Stimulated activated CD4-positive, alpha-beta T cell treated with anti-CD3 and anti-CD28 coated beads, Interleukin-4, amount 100 ng/mL, for 24 hours (primary cell): ENCODE measurements at places on chromosomes 3 and 15.

GRCh38 chr3:17076940-17077605 is 192.3 kb downstream of the PLCL2 start:
- no peak for DNase-seq

GRCh38 chr3:98874602-98875249 is 26.8 kb downstream of the DCBLD2 start:
- DNase-seq, result no peak

- DNase-seq, result no peak
Measured at GRCh38 chr3:61925721-61926120, 364.4 kb downstream of the PTPRG start.

- no peak for DNase-seq
Measured at GRCh38 chr3:34919025-34919424, 720.3 kb upstream of the ARPP21 start.

DNA sequence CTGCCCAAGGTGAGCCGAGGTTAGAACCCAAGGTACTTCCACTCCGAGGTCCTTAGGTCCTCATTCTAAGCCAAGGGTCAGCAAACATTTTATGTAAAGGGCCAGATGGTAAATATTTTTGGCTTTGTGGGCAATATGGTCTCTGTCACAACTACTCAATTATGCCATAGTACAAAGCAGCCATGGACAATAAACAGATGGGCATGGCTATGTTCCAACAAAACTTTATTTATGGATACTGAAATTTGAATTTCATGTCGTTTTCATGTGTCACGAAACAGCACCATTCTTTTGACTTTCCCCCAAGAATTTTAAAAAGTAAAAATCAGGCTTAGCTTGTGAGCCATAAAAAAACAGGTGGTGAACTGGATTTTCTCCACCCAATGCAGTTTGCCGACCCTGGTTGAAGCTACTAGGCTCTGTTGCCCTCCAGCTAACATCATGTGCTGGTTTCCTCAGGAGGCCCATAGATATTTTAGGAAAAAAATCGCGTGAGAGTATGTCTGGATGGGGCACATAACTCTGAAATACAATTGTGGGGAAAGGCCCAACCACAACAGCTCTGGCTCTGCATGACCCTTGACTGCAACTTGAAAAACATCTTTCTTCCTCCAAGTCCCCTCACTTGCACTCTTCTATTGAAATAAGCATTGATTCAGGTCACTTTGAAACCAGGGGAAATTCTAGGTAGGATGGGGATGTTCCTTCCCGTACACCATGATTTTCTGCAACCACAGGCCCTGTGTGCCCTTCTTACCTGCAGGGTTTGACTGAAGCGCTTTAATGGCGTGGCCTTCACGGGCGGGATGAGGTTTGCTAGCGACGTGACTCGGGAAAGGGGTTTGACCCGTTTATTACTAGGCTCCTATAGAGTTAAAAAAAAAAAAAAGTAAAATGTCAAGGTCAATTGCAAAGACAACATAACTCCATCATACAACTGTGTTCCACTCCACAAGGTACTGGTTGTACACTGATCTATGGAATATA is 28.5 kb downstream of the ARHGEF3 start:
- DNase-seq, result no peak

- DNase-seq, result peak; percentile 76
Measured at GRCh38 chr3:115814778-115815380, 191.6 kb downstream of the GAP43 start.

DNA sequence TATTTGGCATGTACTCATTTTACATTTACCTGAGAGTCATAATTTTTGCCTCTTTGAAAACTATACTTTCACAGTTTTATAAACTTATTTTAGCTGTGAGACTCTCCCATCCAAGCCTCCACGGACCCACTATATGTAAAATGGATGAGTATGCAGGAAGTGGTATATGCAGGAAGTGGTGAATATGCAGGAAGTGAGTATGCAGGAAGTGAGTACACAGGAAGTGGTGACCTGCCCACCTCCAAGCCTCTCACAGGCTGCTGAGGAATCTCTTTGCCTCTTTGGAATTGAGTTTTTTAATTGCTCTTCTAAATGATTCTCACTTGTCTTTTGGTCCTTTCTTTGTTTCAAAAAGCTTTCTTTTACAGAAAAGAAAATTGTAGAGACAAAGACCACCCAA is 85.2 kb downstream of the KBTBD8 start:
- DNase-seq, result peak; percentile 60

- DNase-seq, result no peak
Measured at GRCh38 chr15:94252906-94253491, 21.6 kb downstream of the MCTP2 start.

GRCh38 chr3:149388531-149389417 is 11.3 kb upstream of the TM4SF1 start:
- DNase-seq, result no peak

DNA sequence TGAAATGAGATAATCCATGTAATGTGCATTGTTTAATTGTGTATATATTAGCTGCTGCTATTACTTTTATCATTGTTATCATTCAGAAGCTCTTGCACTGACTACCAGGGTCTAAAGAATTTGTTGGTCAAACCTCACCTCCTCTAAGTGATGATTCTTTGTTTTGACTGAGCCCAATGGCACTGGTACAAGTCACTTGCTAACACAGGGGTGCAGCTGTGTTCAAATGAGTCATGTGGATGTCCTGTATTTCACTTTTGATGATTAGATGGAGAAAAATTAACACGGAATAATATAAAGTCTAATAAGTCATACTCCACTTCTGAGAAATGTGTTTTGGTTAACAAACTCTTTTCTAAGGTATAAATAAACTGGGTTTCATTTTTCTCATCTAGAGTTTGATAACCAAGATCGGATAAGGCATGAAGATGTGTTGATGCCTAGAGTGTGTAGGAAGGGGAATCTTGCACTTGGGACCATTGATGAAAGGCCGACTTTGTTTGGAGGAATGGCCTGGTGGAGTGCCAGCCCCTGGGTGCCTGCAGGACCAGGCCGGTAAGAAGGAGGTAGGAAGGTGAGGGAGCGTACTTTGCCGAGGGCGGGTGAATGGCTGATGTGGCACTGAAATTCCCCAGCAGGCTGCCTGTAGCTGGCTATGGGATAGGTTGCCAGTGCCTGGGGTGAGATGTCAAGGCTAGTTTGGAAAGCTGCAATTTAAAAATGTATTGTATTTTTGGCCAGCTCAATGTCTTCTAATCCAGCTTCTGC is 244.7 kb upstream of the ZPLD1 start:
- no peak for DNase-seq

DNA sequence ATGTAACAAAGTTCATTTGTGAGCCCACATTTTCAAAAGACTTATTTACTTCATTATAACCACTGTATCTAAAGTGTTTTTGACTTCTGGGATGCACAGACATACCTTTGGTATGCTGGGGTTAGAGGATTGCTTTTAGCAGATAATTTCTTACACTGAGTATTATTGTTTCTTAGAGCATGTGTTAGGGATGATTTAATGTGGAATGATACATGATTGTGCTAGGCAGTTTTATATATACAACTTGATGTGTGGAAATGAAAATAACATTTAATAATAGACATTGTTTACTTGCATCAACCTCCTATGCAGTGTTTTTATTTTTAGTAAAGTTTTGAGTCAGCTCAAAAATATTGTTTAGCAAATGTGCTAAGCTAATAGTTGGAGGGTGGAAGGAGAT is 3.4 kb downstream of the KIF23 start:
- no peak for DNase-seq

DNA sequence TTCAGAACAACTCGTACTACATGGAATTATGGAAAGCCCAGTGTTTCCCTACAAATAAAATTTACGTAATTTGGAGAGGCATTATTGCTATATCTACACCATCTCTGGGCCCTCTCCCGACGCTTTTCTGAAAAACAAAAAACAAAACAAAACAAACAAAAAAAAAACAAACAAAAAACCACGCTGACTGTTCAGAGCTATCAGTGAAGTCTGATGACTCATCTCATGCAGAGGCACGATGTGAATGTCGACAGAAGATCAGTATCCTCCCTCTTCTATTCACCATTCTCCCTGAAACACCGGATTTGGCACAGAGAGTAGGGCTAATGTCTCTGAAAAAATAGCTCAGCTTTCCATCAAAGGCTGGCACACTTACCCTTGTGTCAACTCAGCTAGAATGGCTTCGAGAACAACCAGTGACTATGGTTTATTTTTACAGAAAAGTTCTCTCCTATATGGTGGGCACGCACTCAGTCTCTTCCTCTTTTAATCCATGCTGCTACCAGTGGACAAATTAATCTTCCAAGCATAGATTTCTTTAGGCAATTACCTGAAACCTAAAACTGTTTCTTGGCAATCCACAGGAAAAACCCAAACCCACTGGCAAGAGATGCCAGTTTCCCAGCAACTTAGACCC is 1.5 kb downstream of the CRBN start:
- no peak for DNase-seq

GRCh38 chr3:149356630-149357029 is 20.8 kb downstream of the TM4SF1 start:
- DNase-seq, result no peak

DNA sequence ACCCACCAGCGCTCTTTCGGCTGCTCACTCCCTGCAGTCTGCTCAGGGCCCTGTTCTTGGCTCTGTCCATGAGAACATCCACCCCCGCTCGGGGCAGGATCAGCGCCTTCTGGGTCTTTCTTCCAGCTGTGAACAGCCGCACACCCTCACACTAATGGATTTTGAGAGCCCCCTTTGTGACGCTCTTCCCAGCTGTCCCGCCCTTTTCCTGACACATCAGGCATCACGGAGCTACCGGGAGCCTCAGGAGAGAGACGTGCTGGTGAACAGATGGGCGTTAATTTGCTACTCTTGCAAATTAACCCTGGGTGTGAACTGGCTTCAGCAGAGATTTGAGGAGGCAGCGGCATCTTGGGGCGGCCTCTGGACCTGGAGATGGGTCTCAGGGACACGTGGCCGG is 113.0 kb downstream of the TMEM266 start:
- DNase-seq, result no peak

DNA sequence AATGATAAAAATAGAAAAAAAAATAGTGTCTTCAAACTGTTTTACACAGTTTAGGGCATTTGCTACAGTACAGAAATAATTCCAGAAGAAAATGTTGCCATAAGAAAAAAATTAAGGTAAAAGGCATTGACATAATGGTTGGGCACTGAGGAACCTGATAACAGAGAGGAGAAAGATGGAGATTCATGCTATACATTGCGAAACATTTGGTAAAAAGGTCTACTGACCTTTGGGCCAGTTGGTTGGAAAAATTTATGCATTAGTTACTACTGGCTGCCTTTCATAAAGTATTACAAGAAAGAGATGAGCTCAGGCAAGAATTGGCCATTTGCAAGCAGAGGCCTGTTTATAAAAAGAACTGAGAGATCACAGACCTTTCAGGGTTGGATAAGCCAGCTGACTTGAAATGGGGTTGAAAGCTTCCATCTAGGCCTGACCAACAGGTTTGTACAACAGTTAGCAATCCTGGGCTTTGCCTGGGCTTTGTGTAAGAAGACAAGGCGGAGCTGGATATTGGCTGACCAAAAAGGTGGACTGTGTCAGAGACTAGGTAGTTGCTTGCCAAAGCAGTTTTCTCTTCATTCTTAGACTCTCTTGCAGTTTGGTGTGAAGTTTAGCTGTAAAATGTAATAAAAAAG is 166.6 kb upstream of the MCTP2 start:
- DNase-seq, result no peak

DNA sequence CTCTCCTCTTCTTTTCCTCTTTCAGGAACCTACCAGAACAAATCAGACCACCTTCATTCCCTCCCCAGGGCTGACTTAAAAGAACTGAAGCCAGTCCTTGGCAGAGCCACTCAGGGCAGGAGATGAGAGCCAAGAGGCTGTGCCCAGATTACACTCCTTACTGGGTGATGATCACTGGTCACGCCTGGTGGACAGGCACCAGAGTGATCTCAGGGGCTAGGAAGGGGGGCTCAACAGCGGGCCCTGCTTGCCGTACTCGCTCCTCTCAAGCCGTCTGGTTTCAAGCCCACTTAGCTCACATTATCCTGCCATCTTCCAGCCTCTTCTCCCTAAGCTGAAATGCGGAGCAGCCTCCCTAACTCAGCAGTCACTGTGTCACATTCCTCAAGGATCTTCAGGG is 1.7 kb upstream of the FAH start:
- no peak for DNase-seq

DNA sequence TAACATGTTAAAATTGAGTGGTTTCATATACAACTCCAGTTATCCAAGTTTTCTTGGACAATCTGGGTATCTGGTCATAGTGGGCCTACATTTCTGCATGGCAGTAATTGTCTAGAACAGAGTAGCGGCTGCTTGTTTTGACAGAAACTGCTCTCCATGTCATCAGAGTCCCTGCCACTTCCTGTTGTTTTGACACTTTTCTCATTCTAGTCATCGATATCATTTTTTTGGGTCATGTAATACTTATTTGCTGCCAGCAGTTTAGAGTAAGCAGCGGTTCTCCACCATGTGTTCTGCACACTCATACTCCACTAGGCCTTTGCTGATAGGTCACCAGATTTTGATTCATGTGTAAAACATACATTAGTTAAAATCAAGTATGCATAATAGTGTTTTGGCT is 81.5 kb downstream of the SLC25A26 start:
- DNase-seq, result peak; percentile 57

GRCh38 chr3:151838574-151839312 is 24.8 kb downstream of the AADAC start:
- peak; percentile 33 for DNase-seq

GRCh38 chr15:25933456-25934158 is 70.5 kb upstream of the ATP10A start:
- DNase-seq, result peak; percentile 70

GRCh38 chr3:43861635-43862034 is 170.9 kb downstream of the ABHD5 start:
- no peak for DNase-seq

DNA sequence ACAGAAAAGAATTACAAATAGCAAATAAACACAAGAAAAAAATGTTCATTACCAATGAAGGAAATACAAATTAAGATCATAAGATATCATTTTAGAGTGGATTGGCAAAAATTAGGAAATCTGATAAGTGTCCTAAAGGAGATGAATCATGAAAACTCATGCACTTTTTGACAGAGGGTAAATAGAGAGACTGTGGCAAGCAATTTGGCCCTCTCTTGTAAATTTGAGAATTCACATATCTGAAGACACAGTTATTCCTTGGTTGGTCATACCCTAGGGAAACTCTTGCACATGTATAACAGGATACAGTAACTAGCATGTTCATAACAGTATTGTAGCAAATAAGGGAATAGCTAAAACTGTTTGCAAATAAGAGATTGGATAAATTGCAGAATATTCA is 246.0 kb upstream of the GADL1 start:
- DNase-seq, result no peak

DNA sequence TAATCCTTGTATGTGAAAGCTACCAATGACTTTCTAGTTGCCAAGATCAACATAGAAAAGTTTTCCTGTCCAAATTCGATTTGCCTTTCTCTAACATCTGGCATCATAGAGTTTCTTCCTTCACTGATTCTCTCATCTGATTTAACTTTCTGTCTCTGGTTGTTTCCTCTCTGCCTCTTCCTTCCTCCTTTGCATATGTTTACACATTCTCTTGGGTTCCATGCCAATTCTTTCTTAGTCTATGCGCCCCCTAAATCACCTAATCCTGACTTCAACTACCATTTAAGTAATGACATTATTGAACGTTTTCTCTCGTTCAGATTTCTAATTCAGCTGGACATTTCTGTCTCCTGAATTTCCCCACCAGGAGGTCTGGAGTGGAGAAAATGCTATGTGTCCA is 561.9 kb upstream of the TGFBR2 start:
- no peak for DNase-seq

- DNase-seq, result no peak
Measured at GRCh38 chr3:183731611-183732010, 34.0 kb downstream of the YEATS2 start.

- peak; percentile 17 for DNase-seq
Measured at GRCh38 chr3:38136393-38136776, 542 bp downstream of the ACAA1 start.
